AML-193 (cell line): ENCODE measurements at places on chromosomes 7 and 10.
A peak's percentile ranks its signal among the peaks of the same experiment; 100 is the strongest.

DNA sequence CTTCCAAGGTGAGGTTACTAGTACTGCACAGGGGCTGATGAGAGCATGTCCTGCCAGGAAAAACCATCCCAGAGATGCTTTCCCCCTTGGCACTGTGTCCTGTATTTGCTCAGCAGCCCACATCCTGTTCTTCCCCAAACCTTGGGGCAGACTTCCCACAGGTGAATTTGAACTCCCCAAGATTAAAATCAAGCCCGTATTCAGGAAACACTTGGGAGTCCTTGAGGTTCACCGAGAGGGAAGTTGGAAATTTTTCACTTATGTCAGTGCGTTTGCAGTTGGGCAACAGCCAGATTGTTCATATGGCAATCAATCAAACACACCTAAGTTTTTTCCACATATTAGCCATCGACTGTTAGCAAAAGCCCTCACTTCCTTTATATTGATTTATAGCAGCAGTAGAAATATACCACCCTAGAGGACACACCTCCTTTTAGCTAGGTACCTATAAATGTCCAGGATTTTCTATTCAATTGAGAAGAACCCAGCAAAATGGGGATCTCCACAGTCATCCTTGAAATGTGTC lies at the start of gene DMBT1:
Gene DMBT1 (plus strand): TSS at position 476 of the 526 bp plus-strand sequence. CDS start 17 bp downstream, at position 493.
- DNase-seq, result no peak

DNA sequence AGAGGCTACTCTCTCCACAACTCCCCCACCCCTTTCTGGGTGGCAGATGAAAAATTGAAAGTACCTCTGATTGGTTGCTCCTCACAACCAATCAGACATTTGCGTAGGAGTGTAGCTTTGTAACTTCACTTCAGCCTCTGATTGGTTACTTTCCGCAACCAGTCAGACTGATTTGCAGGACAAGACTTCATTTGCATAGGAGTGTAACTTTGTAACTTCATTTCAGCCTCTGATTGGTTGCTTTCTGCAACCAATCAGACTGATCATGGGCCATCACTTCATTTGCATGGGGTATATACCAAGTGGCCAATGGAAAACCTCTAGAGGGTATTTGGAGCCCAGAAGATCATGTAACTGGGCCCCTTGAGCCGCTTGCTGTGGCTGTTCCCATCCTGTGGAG lies 25.6 kb downstream of the CDNF start:
- DNase-seq, result no peak

- peak; percentile 21 for DNase-seq
Observed at GRCh38 chr10:103069453-103070331, 123.4 kb downstream of the NT5C2 start.

- DNase-seq, result no peak
Observed at GRCh38 chr7:1809070-1809469, 139.0 kb downstream of the ELFN1 start.

DNA sequence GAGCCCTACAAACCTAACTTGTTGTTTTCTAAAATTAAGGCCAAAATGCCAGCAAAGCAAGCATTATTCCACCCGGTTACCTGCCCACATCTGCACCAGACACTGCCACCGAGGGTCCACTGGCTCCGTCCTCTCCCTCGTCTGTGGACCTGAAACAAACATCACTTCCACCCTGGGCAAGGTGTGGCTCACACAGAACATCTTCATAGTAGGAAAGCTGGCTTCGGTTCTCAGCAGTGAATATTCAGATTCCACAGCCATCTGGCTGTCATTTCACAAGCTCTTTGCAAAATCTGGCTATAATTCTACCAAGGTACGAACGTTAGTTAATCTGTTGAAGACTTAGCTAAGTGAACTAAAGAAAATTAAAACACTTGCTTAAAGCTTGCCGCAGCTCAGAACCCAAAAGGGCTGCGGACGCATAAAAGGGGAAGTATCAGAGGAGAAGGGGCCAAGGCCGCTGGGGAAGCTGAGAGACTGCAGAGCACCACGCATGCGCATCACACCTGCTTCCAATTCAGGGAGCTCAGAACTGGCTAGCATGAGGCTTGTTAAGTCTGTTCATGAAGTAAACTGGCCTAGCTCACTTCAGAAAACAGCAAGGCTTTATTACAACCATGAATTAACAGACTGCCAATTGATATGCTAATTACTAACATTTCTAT lies 46.1 kb downstream of the PTPRN2 start:
- DNase-seq, result no peak

GRCh38 chr10:129193148-129193547 lies 273.9 kb upstream of the MGMT start:
- no peak for DNase-seq

DNA sequence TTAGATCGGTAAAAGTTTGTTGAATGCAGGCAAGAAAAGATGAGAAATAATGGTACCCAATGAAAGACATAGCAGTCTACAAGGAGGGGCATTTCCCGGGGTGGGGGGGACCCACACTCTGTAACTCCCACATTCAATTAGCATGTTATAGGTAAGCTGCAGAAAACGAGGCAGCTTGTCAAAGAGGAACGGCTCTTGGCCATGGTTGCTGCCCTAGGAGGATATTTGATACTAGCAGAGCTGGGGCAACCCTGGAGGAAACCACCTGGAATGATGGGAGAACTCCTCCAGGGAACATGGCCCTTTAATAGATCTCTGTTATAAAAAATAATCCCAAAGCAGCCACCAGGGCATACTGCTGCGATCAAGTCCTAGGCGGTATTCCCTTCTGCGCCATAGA lies 98.5 kb downstream of the EGFR start:
- DNase-seq, result no peak

DNA sequence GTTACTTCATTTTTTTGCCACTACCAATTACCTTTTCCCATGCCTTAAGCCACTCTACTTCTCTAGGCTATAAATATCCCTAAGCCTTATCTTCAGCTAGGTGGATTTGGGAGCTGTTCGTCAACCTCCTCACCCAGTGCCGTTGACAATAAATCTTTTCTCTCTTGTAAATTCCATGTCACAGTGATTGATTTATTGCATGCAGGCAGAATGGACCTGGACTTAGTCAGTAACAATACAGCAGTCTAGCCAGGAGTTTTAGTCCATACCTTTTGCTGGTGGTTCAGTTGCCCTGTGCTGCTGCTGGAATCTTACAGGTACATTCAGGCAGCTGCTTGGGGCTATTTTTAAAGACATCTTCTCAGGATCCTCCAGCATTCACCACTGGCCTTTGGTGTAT lies 350.5 kb upstream of the NRG3 start:
- DNase-seq, result no peak
